SHP77 (cell line): ENCODE measurements at places on chromosomes 6 and 20.

GRCh38 chr20:14580418-14581074, 243.1 kb upstream of the FLRT3 start:
- peak; percentile 46 for DNase-seq

- DNase-seq = no peak
Observed at GRCh38 chr6:48733581-48733980, 622.6 kb upstream of the PTCHD4 start.

- DNase-seq = no peak
Observed at GRCh38 chr20:62205618-62206387, 14.3 kb downstream of the HRH3 start.

GRCh38 chr6:63731930-63732329, 96.3 kb downstream of the PHF3 start:
- no peak for DNase-seq

- no peak for DNase-seq
Observed at GRCh38 chr6:33292996-33293682, 3.7 kb downstream of the PFDN6 start.

- no peak for DNase-seq
Observed at GRCh38 chr6:106693418-106693817, 64.0 kb downstream of the QRSL1 start.

GRCh38 chr6:42175860-42176259, 2.7 kb downstream of the GUCA1A start:
- DNase-seq = no peak

GRCh38 chr20:35436177-35436573, 1.9 kb downstream of the GDF5 start:
- no peak for DNase-seq

GRCh38 chr6:82737965-82738364, 327.7 kb downstream of the UBE3D start:
- DNase-seq = no peak

GRCh38 chr20:16462711-16463110, 110.5 kb downstream of the KIF16B start:
- no peak for DNase-seq

DNA sequence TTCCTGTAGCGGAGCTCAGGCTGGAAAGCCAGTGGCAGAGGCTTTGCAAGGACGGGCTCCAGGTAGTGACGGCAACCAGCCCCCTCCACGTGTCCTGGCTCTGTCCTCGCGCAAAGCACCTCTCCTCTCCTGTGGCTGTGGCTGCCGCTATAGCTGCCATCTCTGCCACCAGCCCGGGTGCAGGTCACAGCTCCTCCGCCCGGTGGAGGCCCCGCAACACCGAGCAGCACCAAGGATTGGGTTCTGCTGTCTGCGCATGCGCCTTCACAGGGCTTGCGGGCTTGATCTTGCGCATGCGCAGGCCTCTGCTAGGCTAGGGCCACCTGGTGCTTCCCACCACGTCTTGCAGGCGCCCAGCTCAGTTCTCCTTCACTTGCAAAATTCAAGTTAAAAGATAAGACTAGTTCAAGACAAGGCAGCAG, 625.4 kb downstream of the QKI start:
- DNase-seq = no peak
